ENCODE measurements at places on chromosomes 6 and 20.
A peak's percentile ranks its signal among the peaks of the same experiment; 100 is the strongest.

GRCh38 chr20:31573555-31574321 is 31.4 kb upstream of the ID1 start:
- no peak for DNase-seq

GRCh38 chr20:36461600-36462439 is 79.5 kb upstream of the MYL9 start:
- DNase-seq, result peak; percentile 30

DNA sequence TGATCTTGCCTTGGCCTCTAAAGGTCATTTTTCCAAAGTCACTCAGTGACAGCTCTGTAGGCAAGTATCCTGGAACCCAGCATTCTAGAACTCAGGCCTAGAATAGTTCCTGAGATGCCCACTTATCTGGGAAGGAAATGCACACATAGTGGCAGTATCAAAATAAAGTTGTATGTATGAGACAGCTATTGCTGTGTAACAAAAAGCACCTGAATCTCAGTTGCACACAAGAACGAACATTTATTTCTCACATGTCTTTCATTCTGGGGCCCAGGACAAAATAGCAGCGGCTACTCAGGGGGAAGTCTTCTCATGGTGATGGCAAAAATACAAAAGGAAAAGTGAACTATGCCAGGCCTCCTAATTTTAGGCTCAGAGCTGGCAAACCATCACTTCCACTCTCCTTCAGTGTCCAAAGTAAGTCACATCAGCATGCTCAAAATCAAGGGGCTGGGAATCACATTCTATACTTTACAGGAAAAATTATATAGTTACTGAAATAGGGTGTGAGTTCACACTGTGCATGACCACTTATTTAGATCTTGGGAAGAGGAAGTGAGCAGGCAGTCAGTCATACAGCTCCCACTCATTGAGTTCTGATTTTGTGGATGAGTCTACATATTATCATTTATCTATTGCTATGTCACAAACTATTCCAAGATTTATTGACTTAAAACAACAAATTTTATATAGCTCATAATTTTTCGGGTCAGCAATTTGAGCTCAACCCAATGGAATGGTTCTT is 133.7 kb upstream of the RIN2 start:
- no peak for DNase-seq

- no peak for DNase-seq
Observed at GRCh38 chr6:16805243-16805950, 44.1 kb upstream of the ATXN1 start.

- no peak for DNase-seq
Observed at GRCh38 chr6:13421425-13422059, 65.9 kb downstream of the GFOD1 start.

DNA sequence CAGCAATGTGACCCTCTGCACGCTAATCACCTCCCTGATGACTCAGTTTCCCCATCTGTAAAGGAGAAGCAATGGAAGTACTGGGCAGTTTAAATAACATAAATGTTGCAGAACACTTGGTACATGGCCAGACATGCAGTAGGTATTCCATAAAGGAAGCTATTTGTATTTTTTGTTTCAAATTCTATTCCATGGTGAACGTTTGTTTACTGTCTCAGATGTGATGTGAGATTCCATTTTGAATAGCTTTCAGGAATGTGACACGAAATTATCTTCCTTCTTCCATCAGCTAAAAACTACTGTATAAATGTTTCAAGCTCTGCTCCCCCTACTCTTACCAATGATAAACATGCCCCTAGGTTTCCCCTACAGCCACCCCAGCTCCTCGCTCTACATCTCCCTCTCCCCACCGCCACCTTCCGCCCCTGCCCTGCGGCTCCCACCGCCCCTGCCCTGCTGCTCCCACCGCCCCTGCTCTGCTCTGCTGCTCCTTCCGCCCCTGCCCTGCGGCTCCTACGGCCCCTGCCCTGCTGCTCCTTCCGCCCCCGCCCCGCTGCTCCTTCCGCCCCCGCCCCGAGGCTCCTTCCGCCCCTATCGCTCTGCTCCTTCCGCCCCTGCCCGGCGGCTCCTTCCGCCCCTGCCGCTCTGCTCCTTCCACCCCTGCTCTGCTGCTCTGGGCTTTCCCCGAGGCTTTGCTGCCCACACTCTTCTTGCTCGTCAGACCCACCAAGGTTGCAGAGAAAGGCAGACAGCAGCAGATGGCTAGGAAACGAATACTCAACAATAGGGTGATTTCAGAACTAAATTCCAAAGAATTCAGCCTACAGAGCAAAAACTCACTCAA is 78.9 kb downstream of the THBS2 start:
- no peak for DNase-seq

DNA sequence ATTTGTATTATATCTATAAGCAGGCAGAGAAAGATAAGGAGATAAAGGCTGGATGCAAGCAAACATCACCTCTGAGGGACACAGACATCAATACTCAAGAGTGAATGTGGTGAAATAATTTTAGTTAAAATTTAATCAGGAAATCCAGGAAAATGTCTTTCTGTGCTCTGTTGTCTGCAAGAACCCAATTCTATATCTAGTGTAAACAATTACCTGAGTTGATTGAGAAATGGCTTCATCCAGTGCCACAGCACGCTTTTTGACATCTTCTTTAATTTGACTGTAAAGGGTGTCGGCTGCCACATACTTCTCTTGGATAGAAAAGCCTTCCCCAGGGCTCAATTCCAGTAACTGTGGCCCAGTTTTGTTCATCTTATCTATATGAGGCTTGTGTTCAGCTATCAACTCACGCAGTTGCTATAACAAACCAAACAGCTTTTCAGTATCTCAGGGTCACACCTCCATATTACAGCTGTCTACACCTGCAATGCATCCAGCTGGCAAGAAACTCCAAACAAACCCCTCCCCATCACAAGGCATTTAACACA is 131.6 kb downstream of the DST start:
- no peak for DNase-seq

DNA sequence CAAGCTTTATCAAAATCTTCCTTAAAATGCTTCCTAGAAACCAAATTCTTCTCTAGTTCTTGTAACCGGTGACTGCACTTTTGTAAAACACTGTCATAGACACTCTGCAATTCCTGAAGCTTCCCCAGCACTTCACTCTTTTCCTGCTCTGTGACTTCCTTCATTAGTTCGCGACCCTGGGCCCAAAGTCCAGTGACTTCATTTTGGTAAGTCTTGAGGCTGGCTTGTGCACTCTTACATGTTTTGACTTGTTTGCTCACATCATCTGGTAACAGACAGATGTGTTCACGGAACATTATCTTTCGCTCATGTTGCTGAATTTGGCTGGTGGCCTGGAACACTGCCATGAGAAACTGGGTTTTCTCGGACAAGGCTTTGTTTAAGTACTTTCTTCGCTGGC is 306.2 kb downstream of the SYNE1 start:
- no peak for DNase-seq

DNA sequence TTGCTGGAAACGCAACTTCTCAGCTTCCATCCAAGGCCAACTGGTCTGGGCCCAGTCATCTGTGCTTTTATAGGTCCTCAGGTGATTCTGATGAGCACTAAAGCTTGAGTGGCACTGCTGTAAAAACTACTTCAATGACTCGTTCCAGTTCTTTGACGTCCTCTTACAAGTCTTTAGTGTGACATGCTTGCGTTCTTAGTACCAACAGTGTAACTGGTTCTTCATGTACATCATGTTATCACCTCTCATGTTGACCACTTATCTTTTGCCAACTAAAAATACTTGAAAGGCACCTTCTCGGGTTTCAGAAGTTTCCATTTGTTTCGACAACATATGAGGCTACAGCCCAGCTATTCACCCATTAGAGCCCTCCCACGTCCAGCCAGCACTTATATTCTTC is 468.9 kb downstream of the PRKN start:
- DNase-seq, result no peak

- DNase-seq, result no peak
Observed at GRCh38 chr6:61562098-61562497, 723.9 kb downstream of the KHDRBS2 start.

GRCh38 chr20:50099565-50099991 is 13.4 kb downstream of the UBE2V1 start:
- no peak for DNase-seq

- DNase-seq, result no peak
Observed at GRCh38 chr20:19851861-19852260, 93.8 kb downstream of the RIN2 start.

- no peak for DNase-seq
Observed at GRCh38 chr6:74410630-74411029, 714.6 kb downstream of the CD109 start.

DNA sequence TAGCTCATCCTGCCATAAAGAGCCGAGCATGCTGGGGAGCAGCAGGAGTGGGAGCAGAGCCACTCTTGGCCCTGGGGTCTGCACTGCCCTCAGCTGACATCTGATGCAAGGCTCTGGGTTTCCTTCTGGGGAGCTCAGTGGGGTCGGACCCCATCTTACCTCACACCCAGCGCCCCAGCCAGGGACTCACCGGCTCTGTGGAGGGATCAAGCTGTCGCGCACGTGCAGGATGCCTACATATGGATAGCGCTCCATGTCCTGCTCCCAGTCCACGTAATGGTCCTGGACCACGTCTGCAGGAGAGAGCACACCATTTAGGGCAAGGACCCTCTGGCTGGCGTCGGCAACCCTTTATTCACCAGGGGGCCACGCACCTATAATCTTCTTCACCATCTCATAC is 12.2 kb downstream of the LEMD2 start:
- no peak for DNase-seq

- no peak for DNase-seq
Observed at GRCh38 chr20:16385891-16386290, 187.4 kb downstream of the KIF16B start.

DNA sequence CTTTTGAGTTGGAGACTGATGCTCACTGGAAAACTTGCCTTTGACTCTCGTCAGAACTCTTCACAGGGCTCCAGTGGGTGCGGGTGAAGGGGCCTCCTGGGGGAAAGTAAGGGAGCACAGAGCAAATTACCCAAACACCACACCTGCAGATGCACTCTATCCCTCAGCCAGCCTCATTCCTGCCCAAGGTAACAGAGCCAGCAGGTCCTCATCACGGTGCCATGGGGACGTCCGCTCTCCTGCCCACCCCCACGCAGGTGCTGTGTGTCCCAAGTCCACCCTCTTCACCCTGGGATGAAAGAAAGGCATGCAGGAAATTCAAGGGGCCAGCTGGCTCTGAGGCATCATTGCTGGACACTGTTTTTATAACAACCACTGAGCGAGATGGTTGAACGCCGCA is 269.0 kb downstream of the SMOC2 start:
- DNase-seq, result no peak

DNA sequence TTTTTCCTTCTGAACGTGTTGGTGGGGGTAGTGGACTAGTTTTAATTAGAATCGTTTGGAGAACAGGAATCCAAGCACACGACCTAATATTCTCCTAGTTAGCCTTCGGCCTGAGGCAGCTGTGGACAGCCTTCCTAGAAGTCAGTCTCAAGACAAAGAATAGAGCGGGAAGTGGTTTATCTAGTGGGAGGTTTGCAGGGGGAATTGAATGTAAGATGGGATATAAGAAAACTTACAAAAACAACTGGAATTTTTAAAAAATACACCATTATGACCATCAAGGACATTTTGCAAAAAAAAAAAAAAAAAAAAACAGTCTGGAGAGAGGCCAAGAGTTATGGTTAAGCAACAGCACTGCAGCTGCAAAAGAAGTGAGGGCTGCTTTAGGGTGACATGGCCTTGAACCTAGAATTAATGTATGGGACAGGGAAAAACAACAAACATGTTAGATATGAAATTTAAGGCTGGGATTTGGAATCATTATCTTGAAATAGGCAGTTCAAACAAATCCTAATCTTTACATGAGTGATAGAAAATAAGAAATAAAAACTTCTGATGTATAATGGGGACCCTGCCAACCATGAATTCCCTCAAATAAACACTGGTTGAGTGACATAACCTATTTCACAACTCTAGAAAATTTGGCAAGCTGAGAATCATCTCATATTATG is 40.2 kb downstream of the PLAGL1 start:
- peak; percentile 16 for DNase-seq

DNA sequence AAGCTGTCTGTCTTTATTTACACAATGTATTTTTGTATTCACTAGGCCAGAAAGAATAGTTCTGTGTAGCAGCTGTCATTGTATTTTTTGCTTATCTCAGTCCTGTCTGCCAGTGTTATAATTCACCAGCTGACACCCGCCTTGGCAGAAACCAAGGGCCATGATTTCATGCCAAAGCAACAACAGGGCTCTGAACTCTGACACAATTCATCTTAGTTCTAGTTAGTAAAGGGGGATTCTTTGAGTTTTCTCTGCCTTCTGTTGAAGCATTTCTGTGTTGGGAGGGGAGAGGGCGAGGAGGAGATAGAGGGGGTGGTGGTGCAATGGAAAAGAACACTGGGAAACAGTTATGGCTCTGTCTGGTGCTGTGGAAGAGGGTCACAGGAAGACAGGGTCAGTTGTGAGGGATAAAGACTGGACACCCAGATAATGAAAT is 684.6 kb upstream of the MARCKS start:
- DNase-seq, result no peak

GRCh38 chr6:56541030-56541600 is 101.6 kb downstream of the DST start:
- peak; percentile 37 for DNase-seq

GRCh38 chr6:327538-328116 is 35.3 kb downstream of the DUSP22 start:
- no peak for DNase-seq

GRCh38 chr20:43284486-43284885 is 94.8 kb upstream of the PTPRT start:
- DNase-seq, result peak; percentile 13

DNA sequence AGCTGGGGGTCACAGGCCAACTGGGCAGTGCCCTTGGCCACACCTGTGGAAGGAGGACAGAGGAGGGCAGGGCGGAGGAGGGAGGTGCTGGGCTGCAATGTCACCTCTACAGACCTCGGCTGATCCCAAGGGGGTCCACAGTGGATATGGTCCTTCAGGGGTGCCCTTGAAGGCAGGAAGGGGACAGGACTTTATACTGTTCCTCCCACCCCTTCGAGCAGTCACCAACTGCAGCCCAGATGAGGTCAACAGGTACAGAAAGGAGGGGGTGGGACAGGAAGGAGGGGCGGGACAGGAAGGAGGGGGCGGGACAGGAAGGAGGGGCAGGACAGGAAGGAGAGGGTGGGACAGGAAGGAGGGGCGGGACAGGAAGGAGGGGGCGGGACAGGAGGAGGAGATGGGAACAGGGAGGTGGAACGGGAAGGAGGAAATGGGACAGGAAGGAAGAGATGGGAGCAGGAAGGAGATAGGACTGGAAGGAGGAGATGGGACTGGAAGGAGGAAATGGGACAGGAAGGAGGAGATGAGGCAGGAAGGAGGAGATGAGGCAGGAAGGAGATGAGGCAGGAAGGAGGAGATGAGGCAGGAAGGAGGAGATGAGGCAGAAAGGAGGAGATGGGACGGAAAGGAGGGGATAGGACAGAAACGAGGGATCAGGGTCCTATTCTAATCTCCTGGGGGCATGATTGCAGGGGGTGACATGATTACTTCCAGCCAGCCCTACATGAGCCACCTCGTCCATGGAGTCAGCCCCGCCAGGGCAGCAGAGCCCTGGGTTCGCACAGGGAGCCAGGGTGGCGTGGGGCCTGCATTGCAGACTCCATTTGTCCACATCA is 19.4 kb upstream of the MRGBP start:
- peak; percentile 23 for DNase-seq

Measured in KBM-7 (cell line).